Fibroblast of skin of left quadriceps (primary cell): ENCODE measurements at places on chromosomes 1 and 21.
A peak's percentile ranks its signal among the peaks of the same experiment; 100 is the strongest.

GRCh38 chr1:118949315-118949714 lies 38.8 kb downstream of the TBX15 start:
- peak; percentile 71 for DNase-seq

- DNase-seq, result peak; percentile 68
Observed at GRCh38 chr1:42765832-42766740, 742 bp downstream of the P3H1 start.

- no peak for DNase-seq
Observed at GRCh38 chr1:181090641-181091126, 2.2 kb downstream of the IER5 start.

DNA sequence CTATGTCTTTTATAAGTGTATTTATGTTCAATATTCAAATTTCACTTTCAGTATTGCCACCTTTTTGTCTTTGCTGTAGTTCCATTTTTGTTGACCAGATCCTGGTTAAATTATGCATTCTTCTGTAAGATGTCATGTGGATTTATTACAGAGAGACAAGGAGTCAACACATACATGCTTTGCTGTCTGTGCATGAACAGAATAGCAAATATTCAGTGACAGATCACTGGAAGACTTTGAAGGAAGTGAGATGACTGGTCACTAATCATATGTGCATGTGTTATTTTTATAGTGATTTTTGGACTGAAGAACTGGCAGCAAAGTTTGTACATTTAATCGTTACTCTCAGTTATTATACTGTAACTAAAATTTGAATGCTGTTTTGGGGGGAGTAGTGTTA lies 117.2 kb downstream of the PLPPR5 start:
- DNase-seq, result no peak

GRCh38 chr1:13661539-13661938 lies 38.4 kb upstream of the PRDM2 start:
- no peak for DNase-seq

DNA sequence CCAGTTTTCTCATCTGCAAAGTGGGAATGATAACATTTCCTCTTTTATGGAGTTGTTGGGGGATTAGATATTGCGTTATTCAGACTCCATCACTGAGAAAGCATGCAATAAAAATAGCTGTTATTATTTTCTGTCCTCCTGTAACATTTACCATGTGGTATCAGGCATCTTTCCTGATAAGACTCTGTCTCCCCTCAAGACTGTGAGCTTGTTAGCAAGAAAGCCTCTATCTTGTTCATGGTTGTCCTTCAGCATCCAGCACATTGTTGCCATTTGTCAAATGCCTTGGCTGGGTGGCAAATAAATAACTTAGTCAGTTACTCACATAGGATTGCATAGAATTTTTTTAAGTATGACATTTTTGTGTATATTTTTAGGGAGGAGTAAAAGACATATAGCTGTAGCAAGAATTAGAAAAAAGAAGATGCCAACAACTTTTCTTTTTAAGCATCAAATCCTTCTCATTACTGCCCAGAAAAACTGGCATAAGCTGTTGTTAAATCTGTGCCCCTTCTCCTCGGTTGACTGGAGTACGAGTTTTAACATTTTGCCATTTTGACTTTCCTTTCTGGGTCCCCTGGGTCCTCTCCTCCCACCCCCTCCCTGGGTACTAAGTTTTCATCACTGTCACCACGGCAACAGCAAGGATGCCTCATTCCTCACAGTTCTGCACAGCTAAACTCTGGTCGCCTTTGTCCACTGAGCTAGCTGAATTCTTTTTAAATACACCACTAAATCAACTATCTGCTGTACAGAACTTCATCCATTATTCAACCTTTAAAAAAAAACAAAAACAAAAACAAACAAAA lies 1.0 kb upstream of the JAM2 start:
- DNase-seq, result no peak

DNA sequence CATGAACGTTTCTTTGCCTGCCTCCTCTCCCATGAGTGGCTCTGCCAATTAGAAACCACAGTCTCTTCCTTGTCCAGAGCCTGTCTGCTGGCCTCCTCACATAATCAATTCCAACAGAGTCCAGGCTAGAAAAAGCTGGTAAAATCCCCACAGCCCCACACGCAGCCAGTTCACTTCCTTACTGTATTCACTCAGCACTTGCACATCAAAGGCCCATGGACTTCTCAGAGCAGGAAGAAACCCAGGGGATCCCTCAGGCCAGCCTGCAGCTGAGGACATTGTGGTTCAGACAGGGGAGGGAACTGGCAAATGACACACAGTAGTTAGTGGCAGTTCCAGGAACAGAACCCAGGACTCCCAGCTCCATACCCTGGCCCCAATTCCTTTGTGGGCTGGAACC lies 171.6 kb upstream of the EDN2 start:
- DNase-seq, result no peak

DNA sequence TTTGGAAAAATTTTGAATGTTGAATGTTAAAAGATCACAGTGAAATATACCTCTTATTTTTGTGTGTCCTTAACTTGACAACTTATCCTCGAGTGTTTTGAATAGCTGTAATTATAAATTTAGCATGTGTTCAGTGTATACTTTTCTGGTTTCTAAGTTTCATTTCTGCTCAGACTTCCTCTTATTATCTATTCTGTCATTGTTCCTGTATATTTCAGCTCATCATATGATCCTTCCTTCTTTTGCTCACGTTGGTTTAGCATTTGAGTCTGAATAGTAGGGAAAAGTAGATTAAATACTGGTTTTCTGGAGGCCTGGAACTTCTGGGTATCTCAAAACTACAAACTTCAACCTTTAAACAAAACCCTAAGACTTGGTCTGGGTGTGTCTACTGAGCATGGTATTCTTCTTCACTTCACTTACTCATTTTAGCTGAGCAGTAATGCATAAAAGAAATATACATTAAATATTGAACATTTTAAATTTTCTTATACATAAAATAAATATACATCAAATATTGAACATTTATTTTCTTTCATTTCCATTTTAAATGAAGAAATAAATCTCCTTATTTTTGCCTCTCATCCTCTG lies 3.3 kb upstream of the ATP6V1G3 start:
- DNase-seq, result no peak

DNA sequence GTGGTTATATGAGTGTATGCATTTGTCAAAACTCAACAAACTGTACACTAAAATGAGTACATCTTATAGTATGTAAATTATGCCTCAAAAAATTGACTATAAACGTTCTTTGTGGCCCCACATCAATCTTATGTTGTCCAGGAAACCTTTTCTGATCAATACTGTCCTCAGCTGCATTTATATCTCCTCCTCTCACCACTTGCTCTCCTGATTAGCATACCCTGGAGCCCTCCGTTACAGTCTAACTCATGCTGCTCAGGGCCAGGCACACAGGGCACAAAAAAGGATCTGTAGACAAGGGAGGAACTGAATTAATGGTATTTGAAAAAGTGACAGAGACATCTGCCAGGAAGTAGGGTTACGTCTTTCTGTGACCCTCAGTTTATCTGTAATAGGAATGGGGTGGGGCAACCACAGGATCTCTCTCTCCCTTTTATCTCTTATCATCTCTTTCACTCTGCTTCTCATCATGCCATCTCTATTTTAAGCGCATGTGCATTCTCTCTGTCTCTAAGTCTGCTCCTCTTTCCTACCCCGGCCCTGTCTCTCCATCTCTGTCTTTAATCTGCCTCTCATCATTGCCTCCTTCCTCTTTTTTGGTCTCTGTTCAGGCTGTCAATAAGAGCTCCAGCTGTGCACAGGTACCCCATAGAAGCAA lies 7.0 kb upstream of the TAL1 start:
- no peak for DNase-seq

DNA sequence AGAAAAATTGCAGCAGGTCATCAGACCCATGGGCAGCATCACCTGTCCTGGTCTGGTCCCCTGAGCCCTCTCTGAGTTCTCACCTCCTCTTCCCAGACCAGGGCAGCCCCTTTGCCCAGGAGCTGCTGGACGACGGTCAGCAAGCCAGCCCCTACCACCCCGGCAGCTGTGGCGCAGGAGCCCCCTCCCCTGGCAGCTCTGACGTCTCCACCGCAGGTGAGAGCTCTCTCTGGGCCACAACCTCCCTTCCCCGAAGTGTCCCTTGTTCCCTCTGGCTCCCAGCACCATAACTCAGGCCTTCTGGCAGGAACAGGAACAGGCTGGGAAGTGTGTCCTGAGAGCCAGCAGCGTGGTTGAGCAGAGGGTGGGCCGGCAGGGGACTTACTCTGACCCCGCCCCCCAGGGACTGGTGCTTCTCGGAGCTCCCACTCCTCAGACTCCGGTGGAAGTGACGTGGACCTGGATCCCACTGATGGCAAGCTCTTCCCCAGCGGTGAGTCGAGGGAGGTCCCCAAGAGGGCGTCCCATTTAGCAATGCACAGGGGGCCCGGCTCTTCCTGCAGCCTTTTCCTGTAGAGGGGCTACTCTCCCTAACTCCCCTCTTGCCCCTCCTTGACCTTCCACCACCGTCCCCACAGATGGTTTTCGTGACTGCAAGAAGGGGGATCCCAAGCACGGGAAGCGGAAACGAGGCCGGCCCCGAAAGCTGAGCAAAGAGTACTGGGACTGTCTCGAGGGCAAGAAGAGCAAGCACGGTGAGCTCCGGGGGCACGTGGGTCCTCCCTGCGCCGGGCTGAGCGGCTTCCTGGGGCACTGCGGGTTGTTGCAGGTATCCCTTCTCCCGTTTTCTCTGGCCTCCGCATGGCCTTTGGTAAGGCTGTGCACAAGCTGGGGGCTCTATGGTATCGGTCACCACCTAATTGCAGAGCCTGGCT lies 2.4 kb downstream of the ELF3 start:
- no peak for DNase-seq

GRCh38 chr1:237779356-237779755 lies 111.4 kb downstream of the ZP4 start:
- no peak for DNase-seq
